ENCODE measurements at places on chromosomes 7 and 10.

DNA sequence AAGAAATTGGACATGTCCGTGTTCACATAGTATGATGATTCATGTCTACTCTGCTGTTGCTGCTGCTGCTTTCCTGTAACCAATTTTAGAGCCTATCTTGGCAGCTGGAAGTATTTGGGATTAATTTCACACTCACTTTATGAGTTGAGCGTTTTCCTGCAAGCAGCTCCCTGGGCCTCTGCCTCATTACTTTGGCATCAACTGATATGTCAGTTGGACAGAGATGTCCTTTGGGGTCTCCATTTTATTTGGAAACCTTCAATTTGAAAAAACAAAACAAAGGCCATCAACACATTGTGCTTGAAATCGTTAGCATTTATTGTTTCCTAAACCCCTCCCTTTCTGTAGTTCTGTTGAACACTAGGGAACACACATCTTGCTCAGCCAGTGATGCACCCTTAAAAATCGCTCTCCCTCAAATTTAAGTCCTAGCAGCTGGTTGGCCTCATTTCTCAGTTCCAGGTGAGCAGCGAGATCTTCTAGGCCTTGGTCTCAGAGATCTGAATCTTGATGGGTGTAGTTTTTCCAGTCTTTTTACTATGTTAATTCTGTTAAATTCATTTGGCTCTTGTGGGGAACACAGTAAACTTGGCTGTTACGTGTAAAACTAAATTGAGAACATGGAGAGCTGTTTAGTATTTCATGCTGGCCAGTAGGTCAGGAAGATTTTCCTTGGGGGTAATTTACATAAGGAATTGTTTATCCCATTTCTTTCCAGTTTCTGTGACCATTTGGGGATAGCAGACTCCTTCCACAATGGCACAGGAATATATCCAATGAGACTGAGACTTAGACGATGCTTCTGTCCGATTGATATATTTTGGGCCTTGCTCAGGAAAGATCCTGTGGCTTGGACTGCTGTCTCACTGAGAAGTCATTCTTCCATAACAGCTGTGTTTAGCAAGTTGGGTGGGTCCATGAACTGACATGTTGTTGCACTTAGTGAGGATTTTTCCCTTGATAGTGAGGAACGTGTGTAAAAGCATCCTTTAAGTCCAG lies 371.6 kb downstream of the BBS9 start:
- no peak for DNase-seq

GRCh38 chr10:121081306-121081705 lies 230.1 kb downstream of the WDR11 start:
- no peak for DNase-seq

DNA sequence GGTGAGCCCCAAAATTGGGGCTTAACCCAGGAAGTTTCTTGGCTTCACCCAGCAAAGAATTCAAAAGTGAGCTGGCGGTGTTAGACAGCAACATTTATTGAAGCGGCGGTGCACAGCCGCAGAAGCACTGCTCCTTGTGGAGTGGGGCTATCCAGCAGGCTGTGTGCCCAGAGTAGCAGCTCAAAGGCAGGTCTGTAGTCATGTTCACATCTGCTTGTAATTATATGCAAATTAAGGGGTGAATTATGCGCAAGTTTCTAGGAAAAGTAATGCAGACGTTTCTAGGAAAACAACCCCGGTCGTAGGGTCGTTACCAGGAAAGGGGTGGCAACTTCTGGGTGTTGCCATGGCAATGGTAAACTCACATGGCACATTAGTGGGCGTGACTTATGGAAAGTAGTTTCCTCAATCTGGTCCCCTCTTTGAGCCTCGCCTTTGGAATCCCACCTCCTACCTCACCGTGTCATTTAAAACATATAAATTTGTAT lies 13.7 kb upstream of the KBTBD2 start:
- DNase-seq, result peak; percentile 50

GRCh38 chr10:100869399-100869798 lies 43.4 kb upstream of the SLF2 start:
- DNase-seq, result no peak

DNA sequence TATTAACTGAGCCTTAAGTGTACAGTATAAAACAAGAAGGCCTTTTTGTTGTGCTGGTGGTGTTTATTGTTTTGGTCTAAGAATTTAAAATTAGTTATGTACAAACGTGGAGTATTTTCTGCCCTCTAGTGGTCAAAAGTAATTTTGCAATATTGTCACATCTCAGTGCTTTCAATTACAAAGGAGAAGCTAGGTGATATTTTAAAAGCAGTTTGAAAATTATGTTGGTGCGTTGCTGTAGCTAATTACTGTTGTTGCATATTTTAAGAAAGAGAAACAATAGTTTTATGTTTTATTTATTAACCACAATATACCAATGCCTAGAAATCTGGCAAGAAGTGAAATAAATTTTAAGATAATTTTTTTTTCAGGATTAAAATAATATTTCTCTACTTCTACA lies 11.4 kb downstream of the NPVF start:
- DNase-seq, result no peak

DNA sequence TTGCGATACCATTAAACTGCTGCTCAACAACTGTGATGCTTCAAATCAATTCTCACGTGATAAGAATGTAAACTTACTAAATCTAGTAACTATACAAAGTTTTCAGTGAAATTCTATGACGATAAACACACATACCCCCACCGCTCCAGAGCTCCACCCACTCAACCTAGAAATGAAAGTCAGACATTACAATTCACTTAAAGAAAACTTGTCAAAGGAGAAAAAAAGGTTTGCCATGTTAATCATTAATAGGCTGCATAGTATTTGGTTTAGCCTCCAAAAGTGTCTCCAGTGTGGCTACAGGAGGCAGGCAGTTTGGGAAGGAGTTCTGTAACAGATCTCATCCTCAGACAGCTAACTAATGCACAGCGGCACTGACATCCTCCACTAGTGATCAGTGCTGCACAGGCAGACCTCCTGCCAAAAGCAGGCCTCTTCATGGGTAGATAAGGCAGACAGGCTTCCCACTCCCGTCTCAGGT lies 3.1 kb downstream of the HERPUD2 start:
- DNase-seq, result no peak

- DNase-seq, result no peak
Observed at GRCh38 chr10:34449836-34450235, 365.3 kb downstream of the PARD3 start.

DNA sequence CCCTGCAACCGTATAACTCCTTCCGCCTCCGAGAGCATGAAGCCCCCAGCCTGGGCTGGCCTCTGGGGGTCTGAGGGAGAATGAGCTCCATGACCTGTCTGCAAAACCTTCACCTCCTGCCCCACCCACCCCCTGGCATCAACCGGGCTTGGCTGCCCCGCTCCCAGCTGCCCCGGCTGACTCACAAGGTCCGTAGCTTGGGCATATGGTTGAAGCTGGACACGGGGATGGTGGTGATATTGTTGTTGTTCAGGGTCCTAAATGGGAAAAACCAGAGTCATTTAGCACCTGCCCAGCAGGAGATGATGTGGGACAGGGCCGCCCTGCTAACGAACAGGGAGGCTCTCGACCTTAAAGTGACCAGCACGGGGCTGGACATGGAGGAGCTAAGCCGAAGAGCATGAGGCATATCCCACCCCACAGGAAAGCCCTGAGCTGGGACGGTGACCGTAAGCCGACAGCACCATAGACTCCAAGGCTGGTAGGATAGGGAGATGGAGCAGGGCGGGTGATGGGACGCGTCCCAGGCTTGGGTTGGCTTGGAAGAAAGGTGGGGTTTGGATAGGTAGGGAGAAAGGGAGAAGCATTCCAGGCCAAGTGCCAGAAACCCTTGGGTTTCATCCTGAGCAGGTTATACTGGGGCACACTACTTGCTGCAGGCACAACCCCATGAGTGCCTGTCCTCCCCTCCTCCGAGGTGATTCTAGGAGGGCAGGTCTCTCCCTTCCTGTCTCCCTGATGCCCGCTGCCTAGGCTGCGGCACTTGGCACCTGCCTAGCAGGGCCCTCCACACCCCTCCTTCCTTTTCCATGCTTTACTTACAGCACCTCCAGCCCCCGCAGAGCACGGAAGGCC lies 121.5 kb downstream of the SLIT1 start:
- no peak for DNase-seq

- no peak for DNase-seq
Observed at GRCh38 chr10:64196638-64197315, 675.6 kb downstream of the REEP3 start.

GRCh38 chr10:77641788-77642397 lies 4.3 kb upstream of the KCNMA1 start:
- peak; percentile 42 for DNase-seq

DNA sequence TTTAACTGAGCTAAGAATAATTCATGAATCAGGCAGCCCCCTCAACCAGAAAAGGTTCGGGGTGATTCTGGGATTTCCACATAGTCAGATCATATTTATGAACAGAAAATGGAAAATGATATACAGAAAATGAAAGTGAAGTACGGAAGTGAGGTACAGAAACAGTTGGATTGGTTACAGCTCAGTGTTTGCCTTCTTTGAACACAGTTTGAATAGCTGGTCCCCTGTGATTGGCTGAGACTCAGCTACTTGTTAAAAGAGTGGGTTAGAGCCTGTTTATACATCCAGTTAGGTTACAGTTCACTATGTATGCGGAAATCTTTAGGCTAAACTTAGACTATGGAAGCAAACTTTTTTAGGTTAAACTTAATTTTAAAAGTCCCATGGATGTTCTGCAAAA lies 511.7 kb downstream of the PLXDC2 start:
- no peak for DNase-seq

- no peak for DNase-seq
Observed at GRCh38 chr7:2350861-2351260, 3.8 kb upstream of the EIF3B start.

DNA sequence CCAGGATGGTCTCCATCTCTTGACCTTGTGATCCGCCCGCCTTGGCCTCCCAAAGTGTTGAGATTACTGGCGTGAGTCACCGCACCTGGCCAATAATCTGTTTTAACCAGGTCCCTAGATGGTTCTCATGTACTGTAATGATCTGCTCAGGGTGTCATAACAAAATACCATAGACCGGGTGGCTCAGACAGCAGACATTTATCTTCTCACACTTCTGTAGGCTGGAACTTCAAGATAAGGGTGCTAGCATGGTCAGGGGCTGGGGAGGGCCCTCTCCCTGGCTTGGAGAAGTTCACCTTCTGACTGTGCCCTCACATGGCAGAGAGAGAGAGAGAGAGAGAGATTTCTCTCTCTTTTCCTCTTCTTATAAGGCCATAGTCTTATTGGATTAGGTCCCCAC lies 279.4 kb upstream of the LYZL1 start:
- no peak for DNase-seq

GRCh38 chr10:59314268-59314667 lies 48.1 kb downstream of the FAM13C start:
- no peak for DNase-seq

DNA sequence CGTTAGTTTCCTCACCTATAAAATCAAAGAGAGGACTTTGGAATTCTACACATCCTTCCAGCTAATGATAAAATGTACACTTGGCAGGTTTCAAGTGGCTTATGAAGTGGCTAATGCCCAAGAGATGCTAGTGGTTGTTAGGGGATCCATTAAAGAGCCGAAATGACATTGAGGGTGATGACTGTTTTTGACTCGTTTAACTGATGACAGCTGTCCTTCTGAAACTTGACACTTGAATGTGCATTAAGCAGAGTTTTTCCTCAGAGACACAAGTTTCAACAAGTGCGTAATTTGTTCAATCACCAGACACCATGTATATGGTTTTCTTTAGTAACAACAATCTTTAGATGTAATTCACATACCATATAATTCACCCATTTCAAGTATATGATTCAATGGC lies 1.6 kb upstream of the PRF1 start:
- DNase-seq, result no peak

DNA sequence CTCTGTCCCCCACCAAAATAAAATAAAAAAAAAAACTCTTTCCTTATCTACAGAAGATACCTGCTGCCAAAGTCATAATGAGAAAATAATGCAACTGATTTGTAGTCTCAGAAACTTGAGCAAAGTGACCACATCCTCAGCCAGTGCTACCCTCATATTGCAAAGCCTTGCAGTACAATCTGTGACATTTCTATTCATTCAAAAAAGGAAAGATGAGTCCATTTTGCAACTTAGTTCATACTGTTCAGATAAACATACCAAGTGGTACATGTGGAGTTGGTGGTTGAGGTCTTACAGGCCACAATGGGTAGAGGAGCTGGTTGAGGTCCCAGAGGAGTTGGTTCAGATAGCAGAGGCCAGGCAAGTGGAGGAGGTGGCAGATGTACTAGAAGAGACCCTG lies 6.5 kb upstream of the EIF5AL1 start:
- DNase-seq, result no peak

DNA sequence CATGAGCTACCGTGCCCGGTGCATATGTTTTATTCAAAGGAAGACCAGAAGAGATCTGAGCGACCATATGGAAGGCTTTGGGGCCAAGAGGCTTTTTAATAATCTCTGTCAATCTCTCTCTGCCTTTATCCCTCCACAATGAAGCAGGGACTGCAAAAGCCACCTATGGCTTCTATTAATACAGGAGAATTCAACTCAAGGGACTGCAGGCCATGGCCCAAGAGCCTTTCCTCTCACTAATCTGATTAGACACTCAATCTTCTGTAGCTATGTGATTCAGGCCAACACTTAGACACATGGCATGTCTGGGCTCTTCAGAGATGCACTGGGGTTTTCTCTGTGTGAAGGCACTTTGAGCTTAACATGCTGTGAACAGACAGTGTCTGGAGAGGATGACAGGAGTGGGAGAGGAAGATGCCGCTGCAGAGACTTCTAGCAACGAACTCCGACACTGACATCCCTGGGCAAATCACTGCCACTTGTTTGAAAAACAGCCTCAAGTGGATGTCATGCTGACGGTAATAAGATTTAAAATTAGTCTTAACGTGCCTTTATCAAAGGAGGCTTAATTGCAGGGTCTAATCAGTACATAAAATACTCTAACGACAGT lies 114.4 kb upstream of the AOAH start:
- DNase-seq, result no peak

DNA sequence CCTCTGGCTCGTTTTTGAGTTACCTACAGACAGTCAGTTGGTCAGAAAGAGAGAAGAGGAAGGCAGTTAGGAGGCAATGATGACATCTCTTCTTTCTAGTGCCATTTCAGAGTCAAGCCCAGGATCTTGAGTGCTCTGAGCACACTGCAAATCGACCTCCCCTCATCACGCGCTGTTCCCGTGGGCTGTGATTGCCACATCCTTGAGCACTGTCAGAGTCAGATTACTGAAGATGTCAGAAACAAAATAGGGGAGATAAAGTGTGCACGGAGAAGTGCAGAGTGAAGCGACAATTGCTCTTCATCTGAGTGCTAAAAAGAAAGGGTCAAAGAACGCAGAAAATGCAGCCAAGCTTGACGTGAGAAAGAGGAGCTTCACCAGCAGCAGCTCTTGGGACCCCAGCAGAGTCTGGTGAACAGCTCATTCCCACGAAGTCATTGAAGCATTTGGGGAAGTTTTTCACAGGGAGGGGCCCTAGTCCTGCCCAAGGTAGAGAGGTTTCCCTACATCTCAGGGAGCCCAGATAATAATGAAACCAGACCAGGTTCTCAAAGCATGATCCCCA lies 661.7 kb upstream of the AUTS2 start:
- no peak for DNase-seq

DNA sequence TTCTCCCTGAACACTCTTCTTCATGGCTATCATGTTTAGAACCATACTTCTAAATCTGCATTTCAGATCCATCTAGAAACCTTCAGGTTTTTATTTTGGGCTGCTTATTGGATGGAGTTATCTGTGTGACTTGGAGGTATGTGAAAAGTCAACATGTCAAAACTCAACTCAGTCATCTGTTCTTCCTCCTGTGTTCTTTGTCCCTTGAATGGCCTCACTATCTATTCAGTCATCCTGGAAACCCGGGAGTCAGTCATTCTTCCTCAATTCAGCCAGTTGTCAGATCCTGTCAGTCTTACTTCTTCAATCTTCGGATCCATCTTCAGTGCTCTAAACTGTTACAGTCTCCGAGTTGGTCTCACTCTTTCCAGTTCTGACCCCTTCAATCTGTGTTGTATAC lies 52.2 kb downstream of the VKORC1L1 start:
- DNase-seq, result no peak

- DNase-seq, result no peak
Observed at GRCh38 chr7:87152897-87153641, 816 bp downstream of the DMTF1 start.

All from stimulated activated CD8-positive, alpha-beta memory T cell treated with anti-CD3 and anti-CD28 coated beads, Interleukin-4, amount 100 ng/mL, for 4 hours (primary cell).